ENCODE measurements at places on chromosomes 2 and 18.

- no peak for DNase-seq
Measured at GRCh38 chr2:59538398-59538911, 1015.0 kb downstream of the BCL11A start.

GRCh38 chr2:119862127-119862889 lies 102.6 kb downstream of the PTPN4 start:
- no peak for DNase-seq

- no peak for DNase-seq
Measured at GRCh38 chr2:10287761-10288160, 14.9 kb upstream of the HPCAL1 start.

DNA sequence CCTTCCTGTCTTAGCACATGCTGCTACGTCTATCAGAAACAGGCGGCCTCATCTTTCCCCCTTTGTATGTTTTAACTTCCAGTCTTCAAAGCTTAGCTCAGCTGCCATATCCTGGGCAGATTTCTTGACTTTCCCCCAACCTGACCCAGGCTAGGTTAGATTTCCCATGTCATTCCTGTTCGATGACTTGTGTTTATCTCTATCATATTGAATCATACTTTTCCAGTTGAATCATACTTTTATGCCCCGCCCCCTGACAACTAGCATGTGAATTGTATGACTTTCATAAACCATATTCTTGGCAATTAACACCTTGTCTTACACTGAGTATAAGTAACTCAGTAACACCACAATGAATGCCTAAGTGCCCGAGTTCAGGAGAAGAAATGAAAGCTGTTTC lies 128.3 kb downstream of the CYRIA start:
- no peak for DNase-seq

DNA sequence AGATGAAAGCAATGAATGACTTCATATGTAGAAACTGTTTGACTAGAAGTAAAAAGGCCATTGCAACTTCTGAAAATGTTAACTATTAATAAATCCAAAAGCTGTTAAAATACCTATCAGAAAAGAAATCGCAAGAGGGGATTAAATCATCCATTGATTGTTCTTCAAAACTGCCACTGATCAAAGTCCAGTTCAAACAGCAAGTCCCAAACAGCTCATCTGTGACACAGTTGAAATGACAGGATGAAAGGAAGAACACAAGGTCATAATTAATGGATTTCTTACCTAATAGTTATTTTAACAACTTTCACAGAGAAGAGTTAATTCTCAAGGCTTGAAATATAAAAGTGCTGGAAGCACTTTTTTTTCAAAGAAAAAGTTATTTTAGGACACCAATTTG lies 90.4 kb downstream of the SESTD1 start:
- DNase-seq: no peak

GRCh38 chr18:25830787-25831186 lies 259.6 kb downstream of the SS18 start:
- DNase-seq: no peak

- no peak for DNase-seq
Measured at GRCh38 chr2:134225173-134225572, 28.7 kb upstream of the MGAT5 start.

- DNase-seq: no peak
Measured at GRCh38 chr2:102891296-102891695, 129.5 kb downstream of the TMEM182 start.

GRCh38 chr18:58257461-58257860 lies 213.4 kb downstream of the NEDD4L start:
- DNase-seq: no peak

- peak; percentile 24 for DNase-seq
Measured at GRCh38 chr2:230327418-230328154, 593 bp downstream of the SP140L start.

GRCh38 chr2:180829261-180829660 lies 151.1 kb upstream of the UBE2E3 start:
- no peak for DNase-seq

DNA sequence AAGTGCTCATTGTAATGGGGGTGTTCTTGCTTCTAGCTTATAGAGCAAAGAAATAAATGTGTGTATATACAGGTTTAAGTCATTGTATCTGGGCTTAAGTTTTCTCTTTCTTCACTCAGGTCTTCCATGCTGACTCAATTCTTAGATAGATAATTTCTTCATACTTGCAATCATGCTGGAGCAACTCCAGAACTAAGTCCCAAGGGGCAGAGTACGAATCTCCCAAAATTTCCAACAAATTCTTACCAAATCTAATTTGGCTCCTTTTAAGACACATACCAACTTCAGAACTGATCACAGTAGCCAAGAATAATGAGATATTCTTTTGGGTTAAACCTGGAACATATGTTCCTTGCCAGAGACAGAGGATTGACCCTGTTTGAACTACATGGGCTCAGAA lies 4.3 kb upstream of the SPAG16 start:
- DNase-seq: no peak

GRCh38 chr18:63882333-63883141 lies 5.0 kb upstream of the SERPINB2 start:
- DNase-seq: no peak

- DNase-seq: no peak
Measured at GRCh38 chr18:78071776-78072175, 822.1 kb downstream of the GALR1 start.

GRCh38 chr2:46118656-46119371 lies 178.4 kb upstream of the EPAS1 start:
- DNase-seq: no peak

GRCh38 chr18:6382963-6383362 lies 31.7 kb downstream of the L3MBTL4 start:
- no peak for DNase-seq

- no peak for DNase-seq
Measured at GRCh38 chr2:193824474-193824873, 1629.7 kb upstream of the TMEFF2 start.

DNA sequence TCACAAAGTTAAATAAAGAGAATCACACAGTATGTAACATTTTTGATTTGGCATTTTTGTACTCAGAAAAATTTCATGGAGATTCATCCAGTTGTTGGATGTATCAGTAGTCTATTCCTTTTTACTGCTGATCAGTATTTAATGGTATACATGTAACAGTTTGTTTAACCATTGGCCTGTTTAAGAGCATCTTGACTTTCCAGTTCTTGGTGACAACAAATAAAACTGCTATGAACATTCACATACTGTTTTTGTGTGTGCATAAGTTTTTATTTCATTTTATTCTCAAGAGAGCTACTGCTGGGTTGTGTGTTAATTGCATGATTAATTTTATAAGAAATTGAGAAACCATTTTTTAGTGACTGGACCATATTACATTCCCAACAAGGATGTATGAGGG lies 694.5 kb upstream of the RAB6C start:
- DNase-seq: no peak

DNA sequence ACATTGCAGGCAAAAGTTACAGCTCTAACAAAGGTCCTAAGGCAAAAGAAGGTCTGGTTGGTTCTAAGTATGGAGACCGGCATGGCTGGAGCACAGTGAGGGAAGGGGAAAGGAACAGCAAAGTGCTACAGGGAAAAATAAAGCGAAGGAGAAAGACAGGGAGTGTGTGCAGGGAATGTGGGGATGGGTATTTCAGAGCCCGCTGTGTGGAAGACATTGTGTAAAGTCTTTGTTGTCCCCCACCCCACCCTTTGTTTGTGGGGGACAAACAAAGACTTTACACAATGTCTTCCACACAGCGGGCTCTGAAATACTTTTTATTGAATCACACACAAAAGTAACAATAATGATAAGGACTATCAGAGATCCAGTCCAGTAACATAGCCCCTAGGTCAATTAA lies 28.9 kb upstream of the C2orf15 start:
- no peak for DNase-seq

DNA sequence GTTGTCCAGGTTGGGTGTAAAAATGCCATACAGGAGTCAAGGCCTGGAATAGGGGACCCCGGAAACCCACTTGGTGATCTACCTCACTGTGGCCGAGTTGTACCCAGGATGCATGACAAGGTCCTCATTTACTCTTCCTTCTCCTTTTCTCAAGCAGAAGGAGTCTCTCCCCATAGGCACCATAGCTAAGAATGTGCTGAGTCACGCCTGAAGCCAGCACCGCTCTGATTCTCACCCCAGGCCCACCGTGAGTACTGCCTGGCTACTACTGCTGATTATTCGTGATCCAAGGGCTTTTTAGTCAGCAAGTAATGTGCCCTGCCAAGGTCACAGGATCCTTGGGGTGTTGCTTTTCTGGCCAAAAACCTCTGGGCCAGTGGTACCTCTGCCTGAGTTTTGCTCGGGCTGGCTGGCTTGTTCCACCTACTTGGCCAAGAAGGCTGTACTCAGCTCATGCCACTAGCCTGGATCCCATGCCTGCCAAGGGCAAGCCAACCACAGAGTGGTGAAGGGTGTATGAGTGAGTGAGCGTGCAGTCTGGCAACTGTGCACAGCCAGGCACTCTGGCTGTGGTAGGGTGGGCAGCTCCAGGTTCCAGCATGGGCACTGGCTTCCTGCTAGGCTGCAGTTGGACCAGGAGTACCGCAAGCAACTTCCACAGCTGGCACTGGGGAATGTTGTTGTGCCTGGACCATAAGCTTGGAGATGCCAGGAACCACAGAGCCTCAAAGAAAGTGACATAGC lies 650.1 kb upstream of the VRK2 start:
- no peak for DNase-seq

DNA sequence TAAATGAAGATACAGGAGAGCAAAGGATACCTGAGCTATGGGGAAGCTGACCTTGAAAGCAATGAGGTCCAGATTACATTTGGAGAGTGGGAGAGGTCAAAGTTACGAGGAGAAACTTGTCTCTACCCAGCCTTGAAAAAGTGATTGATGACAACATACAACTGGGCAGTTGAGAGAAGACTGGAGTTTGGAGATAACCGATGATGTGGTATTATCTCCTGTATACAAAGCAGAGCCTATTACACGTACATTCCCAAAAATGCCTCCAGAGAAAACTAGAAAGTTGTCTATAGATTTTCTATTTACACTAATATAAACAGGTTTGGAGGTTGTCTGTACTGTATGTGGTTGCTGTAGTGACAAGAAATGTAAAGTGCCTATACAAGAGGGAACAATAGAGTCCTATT lies 28.3 kb downstream of the ARL5A start:
- DNase-seq: no peak
